ENCODE measurements at places on chromosomes 7 and 10.

- DNase-seq, result no peak
These were observed 46.1 kb downstream of the PROSER2 start for GRCh38 chr10:11869219-11869618.

DNA sequence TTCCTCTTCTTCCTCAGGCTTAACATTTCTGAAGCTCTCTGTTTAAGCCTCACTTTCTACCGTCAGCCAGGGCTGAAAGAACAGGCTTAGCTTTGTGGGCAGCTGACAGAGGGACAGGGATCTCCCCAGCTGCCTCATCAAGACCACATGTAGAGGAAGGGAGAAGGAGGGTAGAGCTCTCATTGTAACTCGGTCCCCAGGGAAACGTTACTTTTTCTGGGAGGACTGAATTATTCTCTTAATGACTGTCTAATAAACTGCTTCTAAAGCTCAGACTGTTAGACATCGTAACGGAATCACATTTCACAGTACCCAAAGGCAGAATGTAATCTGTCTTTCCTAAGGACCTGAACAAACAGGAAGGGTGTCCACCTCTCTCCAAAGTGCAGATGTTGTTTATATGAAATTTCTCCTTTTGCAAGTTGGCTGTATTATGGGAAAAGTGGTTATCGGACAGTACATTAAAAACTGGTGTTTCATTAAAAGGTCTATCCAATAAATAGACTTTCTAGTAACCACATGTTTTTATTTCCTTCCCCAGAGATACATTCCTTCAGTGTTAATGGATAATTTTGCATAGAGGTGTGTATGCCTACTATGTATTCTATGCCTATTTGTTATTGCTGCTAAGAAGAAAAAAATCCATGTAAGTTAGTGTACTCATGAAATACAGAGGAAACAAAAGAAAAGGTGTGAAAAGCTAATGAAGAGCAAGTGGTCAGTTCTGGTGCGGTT is 144.2 kb downstream of the CTTNBP2 start:
- no peak for DNase-seq

DNA sequence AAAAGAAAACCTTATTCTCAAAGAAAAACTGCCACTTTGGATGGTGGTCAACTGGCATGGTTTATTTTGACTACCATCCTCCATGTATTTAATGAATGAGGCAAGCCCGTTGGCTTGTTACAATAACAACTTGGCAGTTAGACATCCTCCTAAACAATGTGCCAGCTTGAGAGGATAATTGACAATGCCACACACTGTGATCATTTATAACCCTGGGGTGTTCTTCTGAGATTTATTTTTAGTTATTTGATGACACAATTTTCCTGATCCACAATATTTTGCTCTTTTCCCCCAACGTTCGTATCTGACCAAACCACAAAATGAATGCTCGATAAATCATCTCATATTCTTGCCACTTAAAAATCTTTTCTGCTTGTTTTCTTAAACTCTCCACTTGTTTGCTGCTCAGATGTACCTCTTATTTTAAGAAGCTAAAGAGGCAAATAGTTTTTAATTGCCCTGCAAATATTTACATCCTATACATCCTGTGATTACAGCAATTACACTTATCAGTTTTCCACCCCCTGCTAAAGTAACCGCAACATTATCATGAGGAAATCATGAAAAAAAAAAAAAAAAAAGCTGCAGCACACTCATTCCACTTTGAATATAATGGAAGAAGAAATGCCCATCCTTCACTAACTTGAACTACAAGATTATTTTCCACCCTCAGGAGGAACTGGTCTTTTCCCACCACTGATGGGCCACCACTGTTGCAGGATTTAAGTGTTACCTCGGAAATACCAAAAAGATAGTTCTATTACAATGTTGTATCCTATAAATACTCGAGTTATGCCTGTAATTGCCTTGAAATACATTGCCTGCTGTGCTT is 119.9 kb downstream of the MBL2 start:
- no peak for DNase-seq

DNA sequence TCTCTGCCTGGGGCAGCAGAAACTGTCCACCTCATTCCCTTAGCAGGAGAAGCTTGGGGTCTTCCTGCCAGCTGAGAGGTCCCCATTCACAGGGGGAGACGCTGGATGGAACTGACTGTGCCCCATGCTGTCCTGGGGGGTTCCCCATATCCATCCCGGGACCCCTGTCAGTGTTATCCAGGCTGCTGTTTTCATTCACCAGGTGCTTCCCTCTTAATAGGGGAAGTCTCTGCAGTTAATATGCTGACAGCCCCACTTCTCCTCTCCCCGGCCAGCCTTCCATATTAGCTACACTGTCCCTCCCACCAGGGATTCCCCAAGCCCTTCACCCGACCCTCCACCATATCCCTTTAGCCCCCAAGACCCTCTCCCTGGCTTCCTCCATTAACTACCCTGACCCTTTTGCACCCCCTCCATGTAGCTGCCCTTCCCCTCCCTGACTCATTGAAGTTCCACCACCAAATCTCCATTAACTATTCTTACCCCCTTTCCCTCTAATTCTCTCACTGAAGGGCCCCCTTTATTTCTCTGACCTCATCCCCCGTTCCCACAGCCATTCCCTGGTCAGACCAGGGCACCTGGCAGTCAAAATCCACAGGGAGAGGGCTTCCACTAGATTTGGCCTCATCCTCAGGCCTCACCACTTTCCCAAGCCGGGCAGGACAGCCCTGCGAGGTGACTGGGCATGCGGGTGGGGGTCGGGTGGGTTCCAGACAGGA is 92.0 kb upstream of the PAX2 start:
- DNase-seq, result no peak

- DNase-seq, result no peak
These were observed 87.1 kb downstream of the DYNC1I1 start for GRCh38 chr7:95859429-95859828.
